Activated T-helper 2 cell treated with anti-CD3 and anti-CD28 coated beads, Interferon-gamma antibody, Interleukin-2, Interleukin-4, amounts not matched to agents 10 μg/mL and 5 μg/mL and 100 μg/mL, durations not matched to agents 14 hours and 24 hours and 36 hours (primary cell): ENCODE measurements at places on chromosomes 5 and 9. TPM values are rescaled to one million over a fixed set of nuclear protein-coding genes. Genes with fewer than 3 reads are reported as not detected.

Gene PLAC8L1
- total RNA-seq = 0.71 and 0.74 TPM in 2 replicates

Gene LCN12
- total RNA-seq = 2.0 and 2.1 TPM in 2 replicates

Gene IFNA21
- total RNA-seq = not detected in 2 replicates

Gene TGFBR1
- 30.6 and 30.8 TPM in 2 replicates for total RNA-seq

Gene SEMA6A
- 0.67 TPM in 1 of 2 replicates, not detected in the other for total RNA-seq

Gene DCAF12
- 42.8 and 43.5 TPM in 2 replicates for total RNA-seq

Gene GPR151
- not detected in 2 replicates for total RNA-seq

DNA sequence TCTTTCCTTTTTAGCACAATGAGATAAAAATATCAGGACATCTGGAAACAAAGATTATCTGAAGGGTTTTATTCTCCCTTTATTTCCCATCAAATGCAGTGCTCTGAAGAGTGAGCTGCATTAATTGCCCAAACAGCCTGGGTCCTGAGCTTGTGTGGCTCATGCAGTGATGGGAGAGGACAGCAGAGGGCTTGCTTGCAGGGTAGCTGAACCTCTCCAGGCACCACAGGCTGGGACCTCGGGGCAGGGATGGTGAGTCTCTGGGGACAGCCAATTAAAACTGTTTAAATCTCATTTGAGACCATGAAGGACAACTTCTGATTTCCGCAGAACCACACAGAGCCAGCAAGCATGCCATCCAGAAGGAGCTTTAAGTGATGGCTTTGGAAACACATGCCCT is 71.2 kb downstream of the PLAC8L1 start:
- no peak for DNase-seq

DNA sequence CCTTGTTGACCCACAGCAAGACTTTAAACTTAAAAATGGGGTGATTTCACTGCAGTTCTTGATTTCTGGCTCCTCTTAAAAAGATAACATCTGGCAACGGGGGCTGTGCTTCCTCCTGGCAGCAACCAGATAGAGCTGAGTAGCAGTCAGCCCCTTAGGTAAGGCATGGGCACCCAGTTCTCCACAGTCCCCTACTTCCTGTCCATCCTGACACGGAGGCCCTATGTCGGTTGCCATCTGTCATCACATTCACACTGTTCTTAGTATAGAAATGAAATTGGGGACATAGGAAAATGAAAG is 11.7 kb downstream of the CD74 start:
- no peak for DNase-seq

DNA sequence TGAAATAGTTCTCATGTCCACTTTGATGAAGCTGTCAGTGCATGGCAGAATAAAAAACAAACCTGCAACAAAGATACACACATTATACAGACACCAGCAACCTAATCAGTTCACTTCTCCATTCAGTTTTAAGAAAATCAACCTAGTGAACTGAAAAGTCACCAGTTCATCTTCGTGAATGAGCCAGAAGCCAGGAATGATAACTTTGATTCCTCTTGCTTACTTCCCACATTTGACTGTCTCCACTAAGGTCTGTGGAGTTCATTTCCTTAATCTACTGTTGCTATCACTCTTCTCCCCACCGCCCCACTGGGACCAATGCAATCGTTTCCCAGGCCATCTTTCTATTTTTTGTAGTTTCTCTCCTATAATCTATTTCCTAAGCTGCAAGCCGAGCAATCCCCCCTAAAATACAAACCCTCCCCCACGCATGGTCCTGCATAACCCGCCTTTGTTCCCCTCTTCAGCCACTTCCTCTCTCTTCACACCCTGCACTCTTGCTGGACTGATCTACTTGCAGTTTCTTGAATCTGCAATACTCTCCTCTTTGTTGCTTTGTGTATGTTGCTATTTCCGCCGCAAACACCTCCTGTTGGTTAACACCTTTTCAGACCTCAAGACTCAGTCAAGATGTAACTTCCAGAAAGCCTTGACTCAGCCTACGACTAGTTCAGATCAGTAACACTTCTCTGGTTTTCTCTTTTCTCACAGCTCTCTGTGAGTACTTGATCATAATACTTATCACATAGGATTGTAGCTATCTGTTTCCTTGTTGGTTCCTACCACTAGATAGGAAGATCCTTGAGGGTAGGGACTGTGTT is 16.6 kb downstream of the STOM start:
- peak; percentile 32 for DNase-seq

DNA sequence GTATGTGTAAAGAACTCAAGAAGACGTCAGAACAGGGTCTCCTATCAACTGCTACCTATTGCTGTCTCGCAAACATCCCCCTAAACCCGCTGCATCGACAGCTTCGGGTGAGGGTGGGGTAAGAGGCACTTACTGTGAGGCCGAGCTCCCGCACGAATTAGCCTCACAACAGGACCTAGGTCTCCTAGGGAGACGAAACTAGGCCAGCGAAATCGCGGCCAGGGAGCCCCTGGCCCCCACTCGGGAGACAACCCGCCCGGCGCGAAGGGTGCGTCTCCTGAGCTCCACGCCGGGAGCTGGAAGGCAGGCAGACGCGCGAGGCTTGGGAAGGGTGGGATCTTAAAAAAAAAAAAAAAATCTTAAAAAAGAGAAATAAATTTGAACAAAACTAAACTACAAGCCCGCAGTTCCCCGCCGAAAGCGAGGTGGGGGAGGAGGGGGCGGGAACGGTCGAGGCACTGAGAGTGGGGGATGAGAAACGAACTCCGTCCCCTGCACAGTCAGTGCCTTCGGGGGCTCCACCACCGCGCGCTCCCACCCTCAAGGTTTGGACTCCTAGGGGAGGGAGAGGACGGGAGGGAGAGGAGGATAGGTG is 33.0 kb upstream of the NFIB start:
- no peak for DNase-seq

DNA sequence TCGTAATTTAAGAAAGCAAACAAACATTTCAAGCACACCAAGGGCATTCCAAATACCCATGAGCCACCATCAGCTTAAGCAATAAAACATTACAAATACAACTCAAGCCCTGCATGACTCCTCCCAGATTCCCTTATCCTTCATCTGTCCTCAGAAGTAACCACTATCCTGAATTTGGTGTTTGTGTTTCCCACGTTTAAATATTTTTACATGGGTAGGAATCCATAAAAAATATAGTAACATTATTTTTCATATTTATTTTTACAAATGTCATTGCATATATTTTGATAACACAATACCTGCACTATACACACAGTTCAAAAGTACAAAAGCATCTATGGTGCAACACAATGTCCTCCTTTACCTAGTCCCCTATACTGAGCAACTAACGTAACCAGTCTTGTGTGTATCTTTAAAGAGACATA is 6.4 kb downstream of the PRKAA1 start:
- DNase-seq = no peak

DNA sequence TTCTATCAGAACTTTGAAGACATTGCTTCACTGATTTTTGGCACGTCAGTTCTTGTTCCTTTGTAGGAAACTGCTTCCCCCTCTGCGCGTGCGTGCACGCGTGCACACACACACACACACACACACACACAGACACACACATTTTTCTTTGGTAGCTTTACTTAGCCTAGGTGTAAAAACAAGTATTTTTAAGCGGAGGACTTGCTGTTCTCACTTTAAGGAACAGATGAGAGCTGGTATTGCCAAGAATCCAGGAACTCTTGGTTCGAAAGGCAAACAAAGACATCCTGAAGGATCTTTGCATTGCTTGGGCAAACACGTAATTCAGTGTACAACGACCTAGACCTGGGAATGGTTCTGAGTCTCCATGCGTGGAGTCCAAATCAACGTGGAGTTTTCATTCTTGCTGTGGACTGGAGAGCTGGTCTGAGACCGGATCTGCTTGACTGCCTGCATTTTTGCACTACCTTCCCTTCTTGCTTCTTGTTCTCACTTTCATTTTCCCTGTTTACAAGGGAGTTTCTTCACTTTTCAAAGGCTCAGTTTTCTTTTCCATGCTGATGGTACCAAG is 8.2 kb downstream of the TMEM268 start:
- no peak for DNase-seq

- no peak for DNase-seq
Measured at GRCh38 chr5:146681585-146682105, 165.7 kb upstream of the GPR151 start.

DNA sequence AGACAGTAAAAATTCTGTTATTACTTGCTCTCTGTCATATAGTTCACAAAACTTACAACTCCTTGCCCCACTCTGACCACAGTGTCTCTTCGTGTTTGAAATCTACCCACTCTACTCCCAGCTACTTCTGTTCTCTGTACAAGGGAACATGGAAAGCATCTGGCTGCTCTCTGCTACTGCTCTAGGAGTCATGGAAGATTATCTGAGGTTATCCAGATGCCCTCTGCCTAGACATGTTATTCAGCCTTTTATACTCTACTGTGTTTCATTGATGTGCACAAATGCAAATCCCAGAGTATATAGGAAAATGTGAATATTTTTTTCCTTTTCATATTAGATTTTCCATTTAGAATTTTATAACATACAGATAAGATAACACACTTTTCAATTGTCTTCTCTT is 1525.6 kb downstream of the MAT2B start:
- DNase-seq = no peak

GRCh38 chr9:131588396-131588795 is 43.1 kb downstream of the PRRT1B start:
- no peak for DNase-seq

DNA sequence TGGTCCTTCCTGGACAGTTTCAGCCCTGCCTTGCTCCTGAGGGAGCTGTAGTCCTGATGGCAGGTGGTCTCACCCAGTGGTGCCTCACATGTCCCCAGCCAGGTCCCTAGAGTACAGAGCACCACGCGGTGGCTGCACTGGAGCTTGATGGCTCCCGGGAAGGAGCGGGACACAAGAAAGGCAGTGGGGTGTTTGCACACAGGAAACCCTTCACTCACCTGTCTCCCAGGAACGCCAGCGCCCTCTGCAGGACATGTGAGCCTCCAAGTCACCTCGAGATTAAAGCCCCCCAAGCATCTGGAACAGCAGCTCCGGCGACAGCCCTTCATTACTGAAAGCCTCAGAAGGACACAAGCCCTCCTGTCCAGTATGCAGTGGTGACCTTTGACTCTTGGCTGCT is 19.9 kb upstream of the TMEM250 start:
- DNase-seq = no peak

GRCh38 chr9:128819716-128820664 is 1.7 kb downstream of the ENDOG start:
- no peak for DNase-seq

DNA sequence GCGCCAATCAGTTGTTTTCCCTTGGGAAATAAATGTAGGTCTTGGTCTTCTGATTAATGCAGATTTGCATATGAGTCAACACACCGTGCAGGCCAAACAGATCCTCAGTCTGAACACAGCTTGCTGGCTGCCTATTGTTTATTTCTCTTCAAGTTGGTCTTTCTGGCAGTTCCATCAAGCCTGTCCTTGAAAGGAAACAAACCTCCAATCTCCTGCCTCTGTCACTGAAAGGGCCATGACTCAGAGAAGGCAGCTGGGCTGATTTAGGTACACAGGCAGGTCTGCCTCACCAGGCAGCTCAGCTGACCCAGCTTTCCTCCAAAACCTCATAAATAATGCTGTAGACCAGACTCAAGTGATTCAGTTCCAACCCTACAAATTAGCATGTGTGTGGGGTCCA is 175.9 kb downstream of the MAN2A1 start:
- DNase-seq = no peak

GRCh38 chr5:73375191-73375545 is 73.4 kb downstream of the FOXD1 start:
- no peak for DNase-seq

GRCh38 chr5:180910735-180911134 is 11.8 kb downstream of the BTNL8 start:
- DNase-seq = no peak

GRCh38 chr5:57175551-57176309 is 1.9 kb downstream of the GPBP1 start:
- DNase-seq = peak; percentile 28

GRCh38 chr9:137916540-137916939 is 39.0 kb downstream of the CACNA1B start:
- DNase-seq = no peak

GRCh38 chr9:84305497-84306131 is 34.9 kb downstream of the SLC28A3 start:
- no peak for DNase-seq
